Vagina (tissue), 2 donors: ENCODE measurements at places on chromosomes 4 and X.

DNA sequence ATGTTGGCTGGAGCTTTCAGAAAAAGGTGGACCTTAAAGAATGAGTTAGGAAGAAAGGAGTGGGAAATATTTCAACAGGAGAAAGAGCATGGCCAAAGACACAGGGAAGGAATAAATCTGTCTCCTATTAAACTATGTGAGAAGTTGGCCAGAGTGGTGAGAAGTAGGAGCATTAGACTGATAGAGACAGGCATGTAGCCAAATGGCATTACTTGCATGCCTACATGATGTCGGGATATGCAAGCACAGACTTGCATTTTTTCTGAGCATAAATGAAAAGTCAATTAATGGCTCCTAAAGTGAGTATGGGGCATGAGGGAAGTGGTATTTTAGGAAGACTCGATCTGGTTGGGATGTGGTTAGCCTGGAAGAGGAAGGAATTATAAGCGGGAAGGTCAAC, 279.6 kb upstream of the PITX2 start:
- H3K27me3 ChIP-seq: no peaks in the 10 kb centered on the region
- DNase-seq: no peak
- H3K27ac ChIP-seq: no peak overlapping the region

- DNase-seq: no peak
- H3K4me3 ChIP-seq: no peak overlapping the region
- no peaks in the 10 kb centered on the region for H3K27me3 ChIP-seq
Observed at GRCh38 chrX:71978164-71978563, 67.5 kb downstream of the NHSL2 start.

DNA sequence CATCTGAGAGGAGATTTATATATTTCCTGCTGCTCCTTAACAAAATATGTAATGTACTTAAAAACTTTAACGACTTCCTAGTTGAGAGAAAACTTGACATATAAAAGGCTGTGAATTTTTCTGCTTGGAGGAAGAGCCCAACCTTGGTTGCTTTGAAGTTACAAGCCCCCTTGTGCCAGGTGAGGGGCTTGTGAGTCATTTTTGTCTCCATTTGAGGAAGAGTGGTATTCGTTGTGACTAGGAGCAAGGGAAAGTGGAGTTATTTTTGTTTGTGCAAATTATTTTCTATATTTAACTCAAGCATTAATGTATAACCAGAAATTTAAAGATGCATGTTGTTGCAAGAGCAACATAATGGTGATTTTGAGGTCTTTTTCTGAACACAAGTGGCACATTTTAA, 99.0 kb upstream of the DDX3X start:
- DNase-seq: no peak
- no peak overlapping the region for H3K4me3 ChIP-seq
- H3K36me3 ChIP-seq: no peaks in the 10 kb centered on the region
- H3K27ac ChIP-seq: no peak overlapping the region

- peaks cover 10% of the 10 kb centered on the region for H3K4me1 ChIP-seq
- no peaks in the 10 kb centered on the region for H3K27me3 ChIP-seq
- H3K27ac ChIP-seq: peak within 1 kb of the TSS; percentile 84
- H3K4me3 ChIP-seq: peak within 1 kb of the TSS; percentile 42
- peak; percentile 83 for DNase-seq
- H3K36me3 ChIP-seq: no peaks in the 10 kb centered on the region
Observed at GRCh38 chrX:107775734-107776511, at the start of gene TSC22D3. TSS of gene TSC22D3 (minus strand) at chrX:107775787. CDS start at chrX:107775419, 368 bp downstream.

DNA sequence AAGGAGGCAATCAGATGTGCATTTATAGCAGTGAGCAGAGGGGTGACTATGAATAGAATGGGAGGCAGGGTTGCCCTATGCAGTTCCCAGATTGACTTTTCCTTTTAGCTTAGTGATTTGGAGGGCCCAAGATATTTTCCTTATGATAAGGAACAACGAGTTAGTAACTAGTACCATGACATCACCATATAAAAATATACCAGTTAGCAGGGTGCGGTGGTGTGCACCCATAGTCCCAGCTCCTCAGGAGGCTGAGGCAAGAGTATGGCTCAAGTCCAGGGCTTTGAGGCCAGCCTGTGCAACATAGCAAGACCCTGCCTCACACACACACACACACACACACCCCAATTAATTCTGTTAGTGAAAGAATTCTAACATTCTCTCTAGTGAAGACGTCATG, 53.0 kb downstream of the IL13RA2 start:
- no peak overlapping the region for H3K27ac ChIP-seq
- DNase-seq: no peak

- H3K27ac ChIP-seq: no peak overlapping the region
- no peaks in the 10 kb centered on the region for H3K36me3 ChIP-seq
- DNase-seq: no peak
- H3K4me3 ChIP-seq: no peak overlapping the region
Observed at GRCh38 chr4:184503869-184504300, 29.5 kb upstream of the IRF2 start.

DNA sequence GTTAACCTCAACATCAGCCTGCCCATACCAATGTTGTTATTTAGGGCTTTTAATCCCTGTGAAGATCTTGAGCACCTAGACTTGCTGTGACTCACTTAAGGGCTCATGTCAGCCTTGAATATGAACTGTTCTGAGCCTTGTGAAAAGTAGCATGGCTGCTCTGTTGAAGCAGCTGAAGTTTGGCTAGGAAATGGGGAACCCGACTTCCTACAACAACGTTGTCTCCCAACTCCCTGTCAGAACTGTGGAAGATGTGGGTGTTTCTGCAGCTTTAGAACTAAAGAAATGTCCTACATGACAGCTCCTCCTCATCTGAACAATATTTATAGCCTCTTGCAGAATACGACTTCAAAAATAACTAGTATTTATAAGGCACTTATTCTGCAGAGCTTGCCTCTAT, 27.5 kb downstream of the STOX2 start:
- H3K27me3 ChIP-seq: no peaks in the 10 kb centered on the region
- DNase-seq: no peak
- no peak overlapping the region for H3K27ac ChIP-seq
- H3K36me3 ChIP-seq: no peaks in the 10 kb centered on the region
- H3K4me1 ChIP-seq: no peaks in the 10 kb centered on the region
